Lung (tissue), 17 donors: ENCODE measurements at places on chromosomes 6 and 20. TPM values are rescaled to one million over a fixed set of nuclear protein-coding genes. Genes with fewer than 3 reads are reported as not detected.

AKAP7 gene
- total RNA-seq: 12.5 TPM

SNAI1 gene
- total RNA-seq: 3.6 TPM

OOEP gene
- total RNA-seq: not detected

VTA1 gene
- 27.3 TPM for total RNA-seq

TNXB gene
- 117 TPM for total RNA-seq
